Endothelial cell (in vitro differentiated cells): ENCODE measurements at places on chromosomes 5 and 9. TPM values are rescaled to one million over a fixed set of nuclear protein-coding genes. Genes with fewer than 3 reads are reported as not detected.

DNA sequence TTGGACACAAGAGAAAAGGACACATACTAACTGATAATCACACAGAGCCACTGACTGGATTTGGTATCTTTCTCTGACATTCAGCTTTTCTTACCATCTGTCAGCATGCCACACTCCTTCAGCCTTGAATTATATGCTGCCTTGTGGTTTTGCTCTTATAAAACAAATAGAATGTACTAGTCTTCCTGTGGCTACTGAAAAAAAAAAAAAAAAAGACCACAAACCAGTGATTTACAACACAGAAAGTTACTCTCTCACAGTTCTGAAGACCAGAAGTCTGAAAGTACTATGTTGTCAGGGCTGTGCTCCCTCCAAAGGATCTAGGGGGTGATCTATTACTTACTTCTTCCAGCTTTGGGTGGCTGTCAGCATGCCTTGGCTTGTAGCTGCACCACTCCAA is 82.3 kb downstream of the THBS4 start:
- H3K27ac ChIP-seq: no peak overlapping the region
- peaks cover 3% of the 10 kb centered on the region for H3K27me3 ChIP-seq
- H3K36me3 ChIP-seq: peaks cover 10% of the 10 kb centered on the region
- H3K4me3 ChIP-seq: no peak overlapping the region
- no peaks in the 10 kb centered on the region for H3K4me1 ChIP-seq
- DNase-seq: no peak

DNA sequence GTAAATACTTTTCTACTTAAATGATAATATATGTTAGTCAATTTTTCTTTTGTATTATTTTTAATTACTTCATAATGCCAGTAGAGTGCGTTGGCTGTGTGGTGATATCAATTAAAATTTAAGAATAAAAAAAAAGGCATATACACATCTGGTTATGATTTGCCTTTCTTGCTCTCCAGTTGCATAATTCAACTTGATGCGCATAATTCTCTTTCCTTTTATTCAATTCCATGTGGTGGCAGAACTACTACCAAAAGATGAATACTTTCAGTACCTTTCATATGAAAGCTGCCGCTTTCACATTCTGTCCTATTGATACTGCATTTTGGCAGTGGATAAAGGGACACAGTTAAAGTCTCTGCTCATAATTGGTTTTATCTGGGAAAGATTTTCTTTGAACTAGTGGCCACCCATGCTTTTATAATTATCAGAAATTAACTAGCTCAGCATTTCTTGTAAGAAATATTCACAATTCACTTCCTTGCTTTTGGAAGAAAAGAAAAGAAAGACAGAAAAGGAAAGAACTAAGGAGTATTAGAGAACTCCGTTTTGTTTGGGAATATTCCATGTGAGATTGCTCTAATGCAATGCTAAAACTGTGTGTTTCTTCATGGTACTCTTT is 12.3 kb upstream of the ADGRV1 start:
- H3K27ac ChIP-seq: no peak overlapping the region
- H3K36me3 ChIP-seq: no peaks in the 10 kb centered on the region
- no peaks in the 10 kb centered on the region for H3K27me3 ChIP-seq
- no peak overlapping the region for H3K4me3 ChIP-seq
- no peak for DNase-seq

- H3K36me3 ChIP-seq: no peaks in the 10 kb centered on the region
- H3K4me1 ChIP-seq: no peaks in the 10 kb centered on the region
- no peak overlapping the region for H3K4me3 ChIP-seq
- H3K27ac ChIP-seq: no peak overlapping the region
- no peak for DNase-seq
These were observed 488.4 kb upstream of the DMAC1 start for GRCh38 chr9:8287970-8288369.

DNA sequence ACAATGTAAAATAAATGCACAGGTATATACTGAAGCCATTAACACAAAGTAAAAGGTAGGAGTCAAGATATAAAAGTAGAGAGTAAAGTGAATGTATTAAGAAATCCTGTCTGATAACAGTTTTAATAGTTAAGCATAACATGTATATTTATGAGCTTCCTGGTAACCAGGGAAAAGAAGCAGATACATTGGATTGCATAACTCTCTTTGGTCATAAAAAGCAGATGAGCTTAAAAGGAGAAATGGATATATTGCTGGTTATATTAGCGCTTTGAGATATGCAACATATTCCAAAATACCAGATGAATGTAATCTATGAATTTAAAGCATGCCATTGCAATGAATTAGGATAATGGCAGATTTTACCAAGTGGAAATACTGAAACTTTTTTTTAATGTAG is 6.2 kb upstream of the TNFSF8 start:
- no peak for DNase-seq
- peaks cover 25% of the 10 kb centered on the region for H3K4me1 ChIP-seq
- H3K36me3 ChIP-seq: no peaks in the 10 kb centered on the region
- no peak overlapping the region for H3K4me3 ChIP-seq
- no peak overlapping the region for H3K27ac ChIP-seq
- H3K27me3 ChIP-seq: no peaks in the 10 kb centered on the region

DNA sequence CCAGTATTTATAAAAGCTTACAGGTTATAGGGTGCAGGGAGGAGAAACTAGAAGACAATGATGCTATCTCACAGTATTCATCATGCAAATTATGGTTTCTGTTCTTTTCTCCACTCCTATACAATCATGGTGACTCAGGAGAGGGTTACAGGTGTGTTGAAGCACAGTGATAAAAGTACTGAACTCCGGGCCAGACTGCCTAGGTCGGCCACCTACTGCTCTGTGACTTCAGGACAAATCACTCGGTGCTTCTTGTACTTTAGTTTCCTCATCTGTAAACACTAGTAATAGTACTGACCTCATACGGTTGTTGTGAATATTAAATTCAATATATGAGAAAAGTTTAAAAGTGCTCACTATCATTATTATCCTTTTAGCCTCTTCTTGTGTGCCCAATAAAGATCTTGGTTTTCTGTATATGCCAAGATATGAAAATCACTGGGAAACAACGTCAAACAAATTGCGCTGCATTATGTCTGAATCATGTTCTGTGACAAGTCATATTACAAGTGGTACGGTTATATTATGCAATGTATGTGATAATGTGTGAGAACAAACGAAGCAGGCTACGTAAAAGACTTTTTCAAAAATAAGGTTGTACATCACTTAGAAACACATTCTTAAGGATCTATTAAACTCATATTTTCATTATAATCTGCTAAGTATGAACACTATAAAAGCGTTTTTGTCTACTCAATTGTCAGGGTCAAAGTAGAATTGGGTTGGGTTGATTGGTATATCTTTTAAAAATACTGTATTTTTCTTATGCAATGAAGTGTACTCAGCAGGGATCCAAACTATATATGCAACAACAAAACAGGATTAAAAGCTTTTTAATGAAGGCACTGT is 153.3 kb downstream of the EFNA5 start:
- no peak overlapping the region for H3K4me3 ChIP-seq
- no peak for DNase-seq
- peaks cover 5% of the 10 kb centered on the region for H3K27me3 ChIP-seq

DNA sequence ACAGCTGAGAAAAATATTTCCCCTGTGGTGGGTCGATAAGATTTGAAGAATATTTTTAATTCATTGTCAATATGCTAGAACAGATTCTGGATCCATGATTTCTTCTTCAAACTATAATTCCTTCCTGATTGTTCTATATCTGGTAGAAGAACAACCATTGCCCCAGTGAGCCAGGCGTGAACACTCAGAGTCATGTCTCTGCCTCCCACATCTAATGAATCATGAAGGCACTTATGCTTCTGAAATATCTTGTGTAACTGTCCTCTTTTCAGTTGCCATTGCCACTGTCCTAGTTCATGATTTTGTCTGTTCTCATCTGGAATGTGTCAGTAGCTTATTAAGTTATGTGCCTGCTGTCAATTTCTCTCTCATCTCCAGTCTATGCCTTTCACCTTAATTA is 40.0 kb downstream of the GABRG2 start:
- H3K27ac ChIP-seq: no peak overlapping the region
- H3K4me1 ChIP-seq: no peaks in the 10 kb centered on the region
- H3K4me3 ChIP-seq: no peak overlapping the region
- H3K27me3 ChIP-seq: no peaks in the 10 kb centered on the region

DNA sequence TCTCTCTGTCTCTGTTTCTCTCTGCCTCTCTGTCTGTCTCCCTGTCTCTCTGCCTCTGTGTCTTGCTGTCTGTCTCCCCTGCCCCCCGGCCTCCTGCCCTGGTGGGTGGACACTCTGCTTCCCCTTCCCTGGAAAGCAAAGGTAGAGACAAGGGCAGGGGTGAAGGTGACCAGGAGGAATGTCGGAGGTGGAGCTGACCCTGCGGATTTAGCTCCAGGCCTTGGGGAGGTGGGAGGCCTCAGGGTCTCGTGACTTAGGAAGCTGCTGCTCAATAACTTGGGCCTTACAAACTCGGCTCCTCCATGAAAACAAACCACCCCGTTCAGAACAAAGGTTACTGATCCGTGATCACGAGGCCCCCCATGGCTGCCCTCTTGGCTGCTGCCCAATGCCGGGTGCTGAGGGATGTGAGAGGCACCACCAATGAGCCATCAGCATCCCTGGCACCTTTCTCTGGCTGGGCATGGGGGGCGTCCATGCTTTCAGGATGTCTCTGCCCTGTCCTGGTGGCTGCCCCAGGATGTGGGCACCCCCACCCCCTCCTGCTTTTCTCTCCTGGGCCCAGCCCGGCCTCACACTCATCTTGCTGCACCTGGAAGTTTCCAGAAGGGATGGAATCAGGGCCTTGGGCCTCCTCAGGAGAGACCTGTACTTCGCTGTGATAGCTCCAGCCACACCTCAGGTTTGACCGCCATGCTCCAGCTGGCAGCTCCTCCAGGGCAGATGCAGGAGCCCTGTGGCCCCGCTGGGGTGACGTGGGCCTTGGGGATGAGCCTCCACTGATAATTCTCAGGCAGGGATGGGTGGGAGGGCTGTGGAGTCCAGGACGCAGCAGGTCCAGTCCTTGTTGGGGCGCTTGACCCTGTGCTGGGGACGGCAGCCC is 14.8 kb upstream of the SLC6A19 start:
- no peak overlapping the region for H3K27ac ChIP-seq
- no peak for DNase-seq
- no peaks in the 10 kb centered on the region for H3K4me1 ChIP-seq
- H3K4me3 ChIP-seq: no peak overlapping the region

- H3K4me3 ChIP-seq: no peak overlapping the region
- H3K36me3 ChIP-seq: peaks cover 8% of the 10 kb centered on the region
- no peak overlapping the region for H3K27ac ChIP-seq
- peaks cover 2% of the 10 kb centered on the region for H3K27me3 ChIP-seq
- no peak for DNase-seq
These were observed 67.5 kb upstream of the S1PR3 start for GRCh38 chr9:88923653-88924288.

DNA sequence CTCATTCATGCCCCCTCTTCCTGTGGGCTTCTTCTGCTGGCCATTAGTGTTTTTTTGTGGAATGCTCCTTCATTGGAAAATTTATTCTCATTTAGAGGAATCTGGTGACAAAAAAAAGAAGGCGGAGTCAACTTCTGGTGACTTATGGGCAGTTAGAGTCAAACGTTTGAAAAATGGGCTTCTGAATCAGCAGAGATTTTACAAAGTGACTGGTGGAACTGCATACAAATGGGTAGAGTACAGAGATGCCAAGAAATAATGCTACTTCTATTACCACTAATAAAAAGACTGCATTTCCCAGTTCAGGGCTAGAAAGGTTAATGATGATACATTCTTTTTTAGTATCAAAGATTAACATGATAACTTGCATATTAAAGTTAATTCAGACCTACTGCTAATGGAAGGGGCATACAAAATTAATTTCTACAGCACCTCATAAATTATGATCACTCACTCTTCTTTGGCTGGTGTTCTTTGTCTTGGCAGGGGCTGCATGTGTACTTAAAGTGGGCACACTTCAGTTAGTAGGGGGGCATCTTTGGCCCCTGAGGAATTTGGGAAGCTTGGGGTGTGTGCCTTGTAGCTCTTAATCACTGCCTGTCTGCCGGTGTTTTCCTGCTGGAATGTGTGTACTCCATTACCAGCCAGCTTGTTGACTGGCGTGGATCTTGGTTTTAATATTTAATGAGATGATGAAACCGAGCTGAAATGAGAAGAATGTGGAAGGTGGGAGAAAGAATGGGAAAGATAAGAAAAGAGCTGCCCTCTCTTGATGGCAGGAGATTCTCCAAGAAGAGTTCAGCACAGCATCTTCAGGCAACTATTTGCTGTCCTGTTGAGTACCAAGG is 148.9 kb downstream of the DOCK2 start:
- H3K27me3 ChIP-seq: no peaks in the 10 kb centered on the region
- H3K27ac ChIP-seq: no peak overlapping the region
- DNase-seq: no peak
- no peaks in the 10 kb centered on the region for H3K4me1 ChIP-seq
- no peak overlapping the region for H3K4me3 ChIP-seq
- no peaks in the 10 kb centered on the region for H3K36me3 ChIP-seq

DNA sequence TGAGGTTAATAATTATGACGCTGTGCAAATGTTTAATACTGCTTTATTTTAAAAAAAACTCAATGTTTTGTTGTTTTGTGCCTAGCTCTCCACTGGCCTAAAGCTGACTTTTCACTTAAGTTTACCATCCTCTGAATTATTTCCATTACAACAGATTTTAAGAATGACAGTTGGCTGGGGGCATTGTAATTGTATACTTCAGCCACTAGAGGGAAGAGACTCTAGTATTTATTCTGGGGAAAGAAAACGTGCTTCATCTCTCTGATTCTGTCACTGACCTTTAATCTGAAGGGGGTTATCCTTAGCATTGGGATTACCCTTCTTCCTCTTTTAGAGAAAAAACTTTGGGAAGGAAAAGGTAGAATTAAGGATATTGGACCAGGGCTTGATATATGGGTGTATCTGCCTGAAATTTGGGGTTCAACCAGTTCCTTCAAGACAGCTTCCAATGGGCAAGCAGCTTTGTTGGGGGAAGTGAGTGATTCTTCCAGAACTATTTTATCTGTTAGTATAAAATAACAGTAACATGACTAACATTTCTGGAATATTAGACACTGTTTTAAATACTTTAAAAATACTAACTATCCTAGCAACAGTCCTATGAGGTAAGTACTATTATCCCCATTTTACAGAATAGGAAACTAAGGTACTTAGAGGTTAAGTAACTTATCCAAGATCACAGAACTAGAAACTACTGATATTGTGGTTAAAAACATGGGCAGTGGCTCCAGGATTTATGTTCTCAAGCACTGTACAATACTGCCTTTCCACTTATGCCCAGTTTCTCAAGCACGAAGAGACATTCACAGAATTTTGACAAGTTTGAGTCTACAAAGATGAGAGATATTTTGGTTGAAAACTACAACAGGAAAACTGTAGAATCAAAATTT is 208.4 kb downstream of the CD180 start:
- H3K27me3 ChIP-seq: no peaks in the 10 kb centered on the region
- no peak overlapping the region for H3K4me3 ChIP-seq
- H3K27ac ChIP-seq: no peak overlapping the region
- H3K36me3 ChIP-seq: no peaks in the 10 kb centered on the region
- H3K4me1 ChIP-seq: peaks cover 14% of the 10 kb centered on the region

Gene C1QTNF3
- 2.1 TPM for total RNA-seq
